ENCODE measurements at places on chromosomes 4 and X. TPM values are rescaled to one million over a fixed set of nuclear protein-coding genes. Genes with fewer than 3 reads are reported as not detected.

DNA sequence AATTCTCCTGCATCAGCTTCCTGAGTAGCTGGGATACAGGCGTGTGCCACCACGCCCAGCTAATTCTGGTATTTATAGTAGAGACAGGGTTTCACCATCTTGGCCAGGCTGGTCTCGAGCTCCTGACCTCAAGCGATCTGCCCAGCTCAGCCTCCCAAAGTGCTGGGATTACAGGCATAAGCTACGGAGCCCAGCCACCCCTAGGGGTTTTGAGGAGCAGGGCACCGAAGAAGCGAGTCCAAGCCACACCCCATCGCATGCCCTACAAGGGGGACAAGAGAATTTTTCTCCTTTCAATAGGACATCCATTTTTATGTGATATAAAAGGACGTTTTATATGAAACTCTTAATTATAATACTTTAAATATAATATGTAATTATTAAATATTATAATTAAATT, 13.9 kb upstream of the KLF3 start:
- no peak for DNase-seq

GRCh38 chr4:112173593-112174558, 28.6 kb downstream of the FAM241A start:
- no peak for DNase-seq

- DNase-seq, result no peak
Measured at GRCh38 chr4:174084542-174084941, 198.9 kb downstream of the FBXO8 start.

DNA sequence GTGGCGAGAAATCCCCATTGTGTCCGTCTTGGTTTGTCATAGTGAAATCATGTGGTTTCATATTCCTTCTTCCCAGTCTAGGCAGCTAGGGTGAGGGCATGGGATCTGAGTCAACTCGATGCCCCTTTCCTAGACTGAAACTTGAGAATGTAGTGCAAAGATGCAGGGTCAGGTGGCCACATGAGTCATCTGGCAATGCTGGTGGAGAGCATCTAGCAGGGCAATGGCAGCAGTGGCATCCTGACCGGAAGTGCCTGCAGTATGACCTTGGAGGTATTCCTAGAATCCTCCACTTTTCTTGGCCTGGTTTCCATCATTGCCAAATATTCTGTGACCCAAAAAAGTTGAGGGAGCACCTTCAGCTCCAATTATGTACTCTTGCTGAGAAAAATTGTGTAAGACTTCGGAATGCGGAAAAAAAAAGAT, 39.1 kb upstream of the TMEM184C start:
- DNase-seq, result no peak

DNA sequence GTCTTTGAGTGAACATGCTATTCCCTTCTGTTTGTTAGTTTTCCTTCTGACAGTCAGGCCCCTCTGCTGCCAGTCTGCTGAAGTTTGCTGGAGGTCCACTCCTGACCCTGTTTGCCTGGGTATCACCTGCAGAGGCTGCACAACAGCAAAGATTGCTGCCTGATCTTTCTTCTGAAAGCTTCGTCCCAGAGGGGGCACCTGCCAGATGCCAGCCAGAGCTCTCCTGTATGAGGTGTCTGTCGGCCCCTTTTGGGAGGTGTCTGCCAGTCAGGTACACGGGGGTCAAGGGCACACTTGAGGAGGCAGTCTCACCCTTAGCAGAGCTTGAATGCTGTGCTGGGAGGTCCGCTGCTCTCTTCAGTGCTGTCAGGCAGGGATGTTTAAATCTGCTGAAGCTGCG, 456.9 kb upstream of the HTR2C start:
- no peak for DNase-seq

DNA sequence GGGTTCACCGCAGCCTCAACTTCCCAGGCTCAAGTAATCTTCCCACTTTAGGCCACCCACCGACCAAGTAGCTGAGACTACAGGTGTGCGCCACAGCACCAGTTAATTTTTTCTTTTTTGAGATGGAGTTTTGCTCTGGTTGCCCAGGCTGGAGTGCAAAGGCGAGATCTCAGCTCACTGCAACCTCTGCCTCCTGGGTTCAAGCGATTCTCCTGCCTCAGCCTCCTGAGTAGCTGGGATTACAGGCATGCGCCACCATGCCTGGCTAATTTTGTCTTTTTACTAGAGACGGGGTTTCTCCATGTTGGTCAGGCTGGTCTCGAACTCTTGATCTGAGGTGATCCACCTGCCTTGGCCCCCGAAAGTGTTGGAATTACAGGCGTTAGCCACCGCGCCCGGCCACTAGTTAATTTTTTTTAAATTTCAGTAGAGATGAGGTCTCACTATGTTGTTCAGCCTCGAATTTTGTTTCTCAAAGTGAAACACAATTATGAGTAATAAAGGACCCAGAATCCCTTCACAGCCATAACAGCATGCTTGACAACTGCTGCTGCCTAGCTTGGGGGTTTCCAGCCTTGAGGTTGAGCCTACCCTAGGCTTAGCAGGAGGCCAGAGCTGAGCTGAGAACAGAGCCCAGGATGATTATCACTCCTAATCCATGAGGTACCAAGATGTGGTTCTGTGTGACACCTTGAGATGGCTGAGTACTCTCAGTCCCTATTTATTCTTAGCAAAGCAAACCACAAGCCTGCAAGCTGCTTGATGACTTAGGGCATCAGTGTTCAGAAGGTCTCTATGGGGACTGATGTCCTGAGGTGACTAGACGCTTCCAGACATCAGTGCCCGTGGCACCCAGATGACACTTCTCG, 41.6 kb upstream of the NKRF start:
- DNase-seq, result no peak

- DNase-seq, result no peak
Measured at GRCh38 chr4:156662921-156663320, 308.7 kb downstream of the PDGFC start.

GRCh38 chrX:122301491-122301890, 882.6 kb upstream of the GRIA3 start:
- DNase-seq, result no peak

GRCh38 chrX:71056867-71057266, 11.3 kb downstream of the SNX12 start:
- DNase-seq, result no peak

DNA sequence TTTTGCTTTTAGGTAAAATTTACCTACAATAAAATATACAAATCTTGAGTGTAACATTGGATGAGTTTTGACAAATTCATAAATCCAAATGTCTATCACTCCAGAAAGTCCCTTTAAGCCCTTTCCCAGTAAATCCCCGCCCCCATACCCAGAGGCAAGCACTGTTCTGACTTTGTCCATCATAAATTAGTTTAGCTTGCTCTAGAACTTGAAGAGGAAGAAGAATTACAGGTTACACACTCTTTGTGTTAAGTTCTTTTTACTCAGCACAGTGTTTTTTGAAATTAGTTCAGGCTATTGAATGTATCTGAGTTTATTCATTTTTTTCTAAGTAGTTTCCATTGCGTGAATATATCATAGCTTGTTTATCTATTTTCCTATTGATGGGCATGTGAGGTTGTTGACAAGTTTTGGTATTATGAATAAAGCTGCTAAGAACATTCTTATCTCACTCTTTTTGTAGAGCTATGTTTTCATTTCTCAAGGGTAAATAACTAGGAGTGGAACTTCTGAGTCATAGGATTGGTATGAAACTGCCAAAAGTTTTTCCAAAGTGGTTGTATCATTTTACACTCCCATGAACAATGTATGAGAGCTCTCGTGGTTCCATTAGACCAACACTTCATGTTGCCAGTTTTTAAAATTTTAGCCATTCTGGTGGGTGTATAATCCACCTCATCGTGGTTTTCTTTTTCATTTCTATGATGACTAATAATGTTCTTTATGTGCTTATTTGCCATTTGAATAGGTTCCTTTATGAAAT, 22.4 kb upstream of the HPSE start:
- DNase-seq, result no peak

GRCh38 chr4:184972991-184973390, 45.3 kb upstream of the HELT start:
- DNase-seq, result no peak

DNA sequence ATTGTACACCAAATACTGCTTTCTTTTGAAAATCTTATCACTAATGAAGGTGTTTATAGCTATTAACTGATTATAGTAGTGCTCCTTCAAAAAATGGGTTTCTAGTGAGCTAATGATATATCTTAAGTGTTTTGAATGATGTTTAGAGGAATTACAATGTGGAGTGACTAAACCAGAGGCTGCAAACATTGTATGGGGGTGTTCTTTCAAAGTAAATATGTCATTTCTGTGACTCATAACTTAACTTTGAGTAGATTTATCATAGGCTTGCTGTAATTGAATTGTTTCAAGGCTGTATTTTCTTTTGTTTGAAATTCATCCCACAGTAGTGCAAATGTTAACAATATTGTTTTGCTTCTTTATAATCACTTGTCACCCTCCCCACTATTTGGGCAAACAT, 141.6 kb downstream of the IL1RAPL2 start:
- no peak for DNase-seq

- no peak for DNase-seq
Measured at GRCh38 chr4:99710681-99711345, 53.2 kb upstream of the C4orf54 start.

DNA sequence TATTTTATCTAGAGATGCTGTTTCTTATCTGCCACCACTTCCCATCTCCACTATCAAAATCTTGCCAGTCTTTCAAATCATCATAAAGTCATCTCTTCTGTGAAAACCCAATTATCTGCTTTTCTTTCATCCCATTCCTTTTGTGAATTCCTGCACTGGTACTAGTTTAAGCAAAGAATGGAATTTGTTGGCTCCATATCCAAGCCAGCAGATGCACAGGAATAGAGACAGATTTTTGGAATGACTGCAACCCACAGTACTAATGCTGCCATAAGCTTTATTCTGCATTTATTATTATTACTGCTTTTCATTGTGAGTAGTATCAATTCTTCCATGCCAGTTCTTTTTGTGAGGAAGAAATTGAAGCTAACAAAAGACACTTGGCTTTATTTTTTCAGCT, 616.7 kb downstream of the RAPGEF2 start:
- DNase-seq, result no peak

GRCh38 chr4:6794189-6794588, 11.7 kb downstream of the KIAA0232 start:
- no peak for DNase-seq

- DNase-seq, result no peak
Measured at GRCh38 chrX:153885968-153886903, at the start of gene L1CAM. Gene L1CAM (minus strand): TSS chrX:153886173. CDS start chrX:153875836, 10,337 bp downstream.

DNA sequence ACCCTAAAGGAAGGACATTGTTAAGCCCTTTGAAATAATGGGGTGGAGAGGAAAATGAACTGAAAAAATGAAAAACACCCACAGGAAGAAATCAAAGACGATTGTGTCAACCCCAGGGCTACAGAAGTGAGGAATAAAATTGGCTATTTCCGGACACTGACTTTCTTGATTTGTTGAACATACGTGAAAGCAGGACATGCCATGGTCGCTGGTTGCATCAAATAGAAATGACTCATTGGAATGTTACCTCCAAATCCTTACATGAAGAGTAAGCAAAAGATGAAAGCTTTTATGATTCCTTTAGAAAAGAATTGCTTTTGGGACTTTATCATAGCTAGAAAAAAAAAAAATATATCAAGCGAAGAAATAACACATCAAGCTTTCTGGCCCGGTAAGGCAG, 75.3 kb downstream of the DCUN1D4 start:
- DNase-seq, result no peak

GRCh38 chr4:85676850-85677590, 202.1 kb downstream of the ARHGAP24 start:
- no peak for DNase-seq

Gene HDAC6
- 209 TPM for polyA plus RNA-seq

Gene UBQLN2
- 49.0 TPM for polyA plus RNA-seq

Gene ZNF81
- 7.7 TPM for polyA plus RNA-seq

Gene CA5B
- 10.1 TPM for polyA plus RNA-seq

Gene BST1
- polyA plus RNA-seq, result 16.2 TPM

Gene SCOC
- polyA plus RNA-seq, result 100 TPM

Gene TMLHE
- polyA plus RNA-seq, result 27.3 TPM

Gene KLHL4
- 8.9 TPM for polyA plus RNA-seq

Gene ARHGEF6
- 11.7 TPM for polyA plus RNA-seq

Gene RASSF6
- 7.3 TPM for polyA plus RNA-seq
